ENCODE measurements at places on chromosomes 1 and 21.

DNA sequence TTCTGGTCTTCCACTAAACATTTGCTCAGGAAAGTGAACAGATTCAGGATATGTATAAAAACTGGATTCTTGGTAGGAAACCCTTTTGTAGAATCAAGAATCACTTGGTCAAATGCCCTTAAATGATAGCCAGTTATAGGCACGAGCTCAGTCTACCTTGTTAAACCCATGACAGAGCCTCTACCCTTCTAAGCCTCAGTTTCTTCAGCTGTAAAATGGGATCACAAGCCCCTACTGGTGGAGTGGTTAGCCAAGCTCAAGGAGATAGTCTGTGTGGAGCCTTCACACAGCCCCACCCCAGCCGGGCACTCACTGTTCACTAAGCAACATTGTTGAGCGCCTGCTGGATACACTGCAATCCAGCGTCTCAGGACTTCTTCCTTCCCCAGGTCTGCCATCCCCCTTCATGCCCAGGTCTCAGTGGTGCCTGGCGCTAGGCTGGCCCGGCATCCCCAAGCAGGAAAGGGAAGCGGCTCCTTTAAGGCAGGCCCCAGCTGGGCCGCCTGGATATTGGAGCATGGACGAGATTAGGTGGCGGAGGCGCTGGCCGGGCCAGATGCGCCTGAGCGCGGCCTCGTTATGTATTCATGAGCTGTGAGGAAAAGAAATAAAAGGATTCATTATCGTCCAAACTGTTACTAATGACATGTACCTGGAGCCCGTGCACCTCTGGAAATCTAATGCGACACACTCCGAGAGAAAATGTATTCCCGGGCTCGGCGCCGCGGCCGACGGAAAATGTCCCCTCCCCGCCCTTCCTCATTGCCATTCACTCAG is 75.6 kb downstream of the TAS1R2 start:
- DNase-seq = no peak

DNA sequence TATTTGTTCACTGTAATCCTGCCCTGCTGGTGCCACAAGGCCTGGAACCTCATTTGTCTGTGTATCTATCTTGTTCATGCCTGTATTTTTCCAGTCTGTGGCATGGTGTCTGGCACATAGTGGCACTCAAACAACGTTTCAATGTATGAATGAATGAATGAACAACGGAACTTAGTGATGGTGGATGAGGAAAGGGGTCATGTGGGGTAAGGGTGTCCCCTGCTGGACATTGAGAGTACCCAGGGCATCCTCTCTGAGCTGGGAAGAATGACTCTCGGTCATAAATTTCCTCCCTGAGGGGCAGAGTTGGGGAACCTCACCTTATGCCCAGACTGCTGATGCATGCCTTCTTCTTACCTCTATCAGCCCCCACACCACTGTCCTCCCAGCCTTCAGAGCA is 18.9 kb upstream of the ZNF683 start:
- peak; percentile 19 for DNase-seq

DNA sequence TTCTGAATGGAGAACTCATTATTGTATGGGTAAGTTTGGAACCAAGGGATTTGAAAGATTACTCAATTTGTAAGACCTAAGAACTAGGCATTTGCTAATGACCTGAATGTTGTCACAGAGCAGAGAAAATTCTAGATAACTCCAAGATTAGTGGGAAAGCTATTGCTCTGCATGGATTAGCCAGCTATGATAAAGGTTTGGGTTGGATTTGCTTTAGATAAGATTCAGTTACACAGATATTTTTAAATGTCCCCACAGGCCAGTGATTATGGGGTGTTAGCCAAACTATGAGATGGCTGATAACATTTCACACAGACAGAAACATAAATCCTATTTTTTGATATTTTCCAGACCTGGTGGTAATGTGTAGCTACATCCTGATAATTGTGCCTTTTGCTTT is 88.2 kb downstream of the NTPCR start:
- no peak for DNase-seq

DNA sequence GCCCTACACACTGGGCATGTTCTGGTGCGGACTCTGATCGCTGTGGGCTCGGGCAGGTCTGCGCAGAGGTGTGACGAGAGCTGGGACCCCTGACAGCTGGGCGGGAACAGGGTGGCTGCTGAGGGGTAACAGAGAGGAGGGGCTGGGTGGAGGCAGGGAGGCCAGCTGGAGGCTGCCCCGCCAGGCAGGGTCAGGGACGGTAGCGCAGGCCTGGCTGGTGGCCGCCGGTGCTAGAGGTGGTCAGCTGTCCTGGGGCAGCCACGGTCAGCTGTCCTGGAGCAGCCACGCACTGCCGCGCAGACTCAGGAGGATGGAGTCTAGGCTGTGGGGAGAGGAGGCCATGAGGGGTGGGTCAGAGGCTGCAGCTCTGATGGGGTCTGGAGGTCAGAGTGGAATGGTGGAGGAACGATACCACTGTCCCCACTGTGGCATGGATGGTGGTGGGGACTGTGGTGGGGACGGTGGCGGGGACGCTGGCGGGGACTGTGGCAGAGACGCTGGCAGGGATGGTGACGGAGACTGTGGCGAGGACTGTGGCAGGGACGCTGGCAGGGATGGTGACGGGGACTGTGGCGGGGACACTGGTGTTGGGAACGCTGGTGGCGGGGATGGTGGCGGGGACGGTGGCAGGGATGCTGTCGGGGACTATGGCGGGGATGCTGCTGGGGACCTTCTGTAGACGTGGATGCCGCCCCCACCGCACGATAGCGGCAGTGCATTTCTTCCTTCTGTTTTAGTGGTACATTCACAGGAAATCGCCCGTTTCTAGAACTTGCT is 21.3 kb upstream of the LRRC3 start:
- DNase-seq = no peak
